ENCODE measurements at places on chromosomes 1 and 21.

DNA sequence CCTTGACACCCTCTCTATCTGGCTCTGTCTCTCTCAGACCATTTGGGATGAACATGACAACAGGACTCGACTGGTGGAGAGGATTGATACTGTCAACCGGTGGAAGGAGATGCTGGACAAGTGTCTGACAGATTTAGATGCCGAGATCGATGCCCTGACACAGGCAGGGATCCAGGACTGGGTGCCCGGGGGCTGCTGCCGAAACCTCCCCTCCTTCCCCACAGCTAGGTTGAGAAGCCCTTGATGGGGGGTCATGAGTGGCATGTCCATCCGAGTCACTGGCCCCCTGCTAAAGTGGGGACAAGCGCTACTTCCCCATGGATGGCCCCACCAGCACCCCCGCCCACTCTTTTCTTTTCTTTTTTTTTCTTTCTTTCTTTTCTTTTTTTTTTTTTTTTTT is 1.2 kb downstream of the TEKT2 start:
- DNase-seq = no peak

- no peak for DNase-seq
These were observed 103.8 kb downstream of the POFUT2 start for GRCh38 chr21:45183852-45184251.

- no peak for DNase-seq
These were observed 2.2 kb upstream of the FALEC start for GRCh38 chr1:150513351-150513791.

DNA sequence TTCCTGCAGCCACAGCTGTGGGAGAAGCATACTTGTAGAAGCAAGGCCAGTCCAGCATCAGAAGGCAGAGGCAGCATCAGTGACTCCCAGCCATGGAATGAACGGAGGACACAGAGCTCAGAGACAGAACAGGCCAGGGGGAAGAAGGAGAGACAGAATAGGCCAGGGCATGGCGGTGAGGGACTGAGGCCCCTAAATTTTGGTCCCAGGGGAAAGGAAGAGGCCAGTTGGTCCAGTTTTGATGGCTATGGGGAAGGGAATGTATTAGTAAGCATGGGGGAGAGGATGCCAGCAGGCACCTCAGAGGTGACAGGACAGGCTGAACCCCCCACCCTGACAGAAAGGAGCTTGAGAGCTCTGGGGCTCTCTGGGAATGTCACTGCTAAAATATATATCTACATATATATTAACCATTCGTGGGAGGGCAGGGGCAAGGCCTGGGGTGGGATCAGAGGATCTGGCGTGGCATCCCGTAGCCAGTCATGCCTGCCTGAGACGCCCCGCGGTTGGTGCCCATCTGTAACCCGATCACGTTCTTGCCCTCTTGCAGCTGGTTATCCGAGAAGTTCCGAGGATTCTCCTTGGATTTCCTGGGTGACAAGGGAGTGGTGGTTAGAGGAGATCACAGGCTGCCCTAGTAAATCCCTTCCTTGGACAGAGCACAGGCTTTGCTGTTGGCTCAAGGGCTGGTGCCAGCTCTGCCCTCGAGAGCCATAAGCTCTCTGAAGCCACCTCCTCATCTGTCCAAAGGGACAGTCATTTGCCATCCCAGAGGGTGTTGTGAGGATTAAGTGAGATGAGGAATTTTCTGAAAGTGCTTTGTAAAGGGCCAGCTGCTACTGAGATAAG is 6.7 kb downstream of the TAGLN2 start:
- no peak for DNase-seq

DNA sequence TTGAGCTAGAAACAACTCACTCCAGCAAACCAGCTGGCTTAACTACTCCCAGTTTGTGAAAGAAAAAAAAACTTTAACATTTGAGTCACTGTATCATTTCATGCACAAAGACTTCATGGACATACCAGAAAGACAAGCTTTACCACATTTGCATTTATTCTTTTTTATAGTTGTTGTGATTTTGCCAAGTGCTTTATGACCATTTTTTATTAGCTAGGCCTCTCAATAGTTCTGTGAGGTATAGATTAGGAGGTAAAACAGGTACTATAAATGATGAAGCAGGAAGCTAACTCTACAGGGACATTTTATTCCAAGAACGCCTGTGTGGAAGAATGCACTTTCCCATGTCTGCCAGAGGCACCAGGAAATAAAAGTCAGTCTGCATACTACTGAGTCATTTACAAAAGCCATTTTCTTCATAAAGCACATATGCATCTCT is 8.2 kb upstream of the DENND1B start:
- no peak for DNase-seq

DNA sequence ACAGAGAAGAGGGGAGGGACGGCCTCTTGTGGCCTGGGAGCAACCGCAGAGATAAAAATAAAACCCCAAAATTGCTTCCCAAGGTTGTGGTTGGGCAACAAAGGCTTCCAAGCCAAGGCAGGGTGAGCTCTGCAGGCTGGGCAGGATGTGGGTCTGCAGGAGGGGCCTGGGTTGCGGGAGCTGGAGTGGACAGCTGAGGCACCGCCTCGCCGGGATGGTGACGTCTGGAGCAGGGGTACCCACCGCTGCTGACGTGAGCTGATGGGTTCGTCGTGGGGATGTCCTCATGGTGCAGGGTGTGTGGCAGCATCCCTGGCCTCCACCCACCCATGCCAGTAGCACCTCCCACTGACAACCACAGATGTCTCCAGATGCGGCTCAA is 3.7 kb downstream of the AURKAIP1 start:
- peak; percentile 44 for DNase-seq

DNA sequence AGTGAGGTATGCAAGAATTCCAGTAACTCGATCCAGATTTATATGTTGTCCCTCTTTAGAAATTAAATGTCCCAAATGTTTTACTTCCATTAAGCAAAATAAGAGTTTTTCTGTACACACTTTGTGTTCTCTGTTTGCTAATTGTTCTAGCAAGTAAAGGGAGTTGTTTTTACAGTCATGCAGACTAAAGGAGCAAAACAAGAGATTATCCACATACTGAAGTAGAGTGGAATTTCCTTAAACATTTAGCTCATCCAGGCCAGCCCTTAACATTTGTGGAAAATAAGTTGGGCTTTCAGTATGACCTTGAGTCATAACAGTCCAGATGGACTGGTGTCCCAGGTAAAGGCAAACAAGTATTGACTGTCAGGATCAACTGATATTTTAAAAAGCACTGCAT is 44.1 kb upstream of the TINAGL1 start:
- no peak for DNase-seq

GRCh38 chr21:34946385-34946840 is 102.7 kb downstream of the RUNX1 start:
- DNase-seq = no peak

DNA sequence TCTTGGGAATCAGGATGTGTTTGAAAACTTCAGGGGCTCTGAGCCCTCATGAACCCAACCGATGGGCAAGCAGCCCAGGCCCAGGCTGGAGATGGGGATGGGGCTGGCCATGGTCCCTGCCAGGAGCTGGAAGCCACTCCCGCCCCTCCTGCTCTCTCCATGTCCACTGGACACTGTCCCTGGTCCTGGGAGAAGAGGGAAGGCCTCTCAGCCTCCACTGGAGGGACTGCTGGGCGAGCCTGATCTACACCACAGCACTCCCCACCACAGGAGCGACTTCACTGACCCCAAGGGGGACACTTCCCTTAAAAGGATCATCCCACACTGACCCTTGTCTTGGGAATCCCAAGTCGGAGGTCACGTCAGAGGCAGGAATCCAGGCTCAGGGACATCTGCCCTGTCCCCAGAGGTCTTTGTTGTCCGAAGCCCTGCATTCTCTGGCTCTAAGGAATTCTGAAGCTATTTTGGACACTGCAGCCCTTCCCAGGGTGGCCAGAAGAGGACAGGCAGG is 16.9 kb upstream of the COL18A1 start:
- no peak for DNase-seq

- no peak for DNase-seq
These were observed 1.4 kb downstream of the TENT5B start for GRCh38 chr1:27011058-27011764.

- no peak for DNase-seq
These were observed 292.1 kb upstream of the VAMP3 start for GRCh38 chr1:7478809-7479499.

GRCh38 chr1:22969304-22969709 is 3.4 kb downstream of the LACTBL1 start:
- DNase-seq = no peak

- no peak for DNase-seq
These were observed 90.7 kb downstream of the EPHB2 start for GRCh38 chr1:22801347-22801746.

GRCh38 chr1:200415227-200415626 is 5.4 kb upstream of the ZNF281 start:
- DNase-seq = no peak

GRCh38 chr1:75953461-75953860 is 21.3 kb upstream of the ASB17 start:
- no peak for DNase-seq

- no peak for DNase-seq
These were observed 45.2 kb downstream of the SYF2 start for GRCh38 chr1:25187077-25187476.

- DNase-seq = no peak
These were observed 18.6 kb downstream of the TAL1 start for GRCh38 chr1:47213230-47213963.

GRCh38 chr1:230266456-230266855 is 159.7 kb downstream of the PGBD5 start:
- DNase-seq = no peak

GRCh38 chr21:22224261-22224660 is 1226.1 kb downstream of the NCAM2 start:
- no peak for DNase-seq

DNA sequence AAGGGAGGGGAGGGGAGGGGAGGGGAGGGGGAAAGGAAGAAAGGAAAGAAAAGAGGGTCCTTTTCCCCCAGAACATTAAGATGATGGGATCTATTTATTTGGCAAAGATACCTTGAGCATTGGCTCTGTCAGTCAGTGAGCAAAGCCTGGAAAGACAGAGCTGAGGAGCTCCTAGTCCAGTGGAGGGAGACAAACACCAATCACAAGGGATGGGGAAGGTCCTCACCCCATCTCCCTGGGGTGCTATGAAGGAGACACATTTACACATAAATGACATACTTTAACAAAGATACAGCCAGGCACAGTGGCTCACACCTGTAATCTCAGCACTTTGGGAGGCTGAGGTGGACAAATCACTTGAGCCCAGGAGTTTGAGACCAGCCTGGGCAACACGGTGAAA is 154.9 kb upstream of the TIAM1 start:
- DNase-seq = no peak

GRCh38 chr1:115495625-115496024 is 146.1 kb upstream of the VANGL1 start:
- DNase-seq = no peak

DNA sequence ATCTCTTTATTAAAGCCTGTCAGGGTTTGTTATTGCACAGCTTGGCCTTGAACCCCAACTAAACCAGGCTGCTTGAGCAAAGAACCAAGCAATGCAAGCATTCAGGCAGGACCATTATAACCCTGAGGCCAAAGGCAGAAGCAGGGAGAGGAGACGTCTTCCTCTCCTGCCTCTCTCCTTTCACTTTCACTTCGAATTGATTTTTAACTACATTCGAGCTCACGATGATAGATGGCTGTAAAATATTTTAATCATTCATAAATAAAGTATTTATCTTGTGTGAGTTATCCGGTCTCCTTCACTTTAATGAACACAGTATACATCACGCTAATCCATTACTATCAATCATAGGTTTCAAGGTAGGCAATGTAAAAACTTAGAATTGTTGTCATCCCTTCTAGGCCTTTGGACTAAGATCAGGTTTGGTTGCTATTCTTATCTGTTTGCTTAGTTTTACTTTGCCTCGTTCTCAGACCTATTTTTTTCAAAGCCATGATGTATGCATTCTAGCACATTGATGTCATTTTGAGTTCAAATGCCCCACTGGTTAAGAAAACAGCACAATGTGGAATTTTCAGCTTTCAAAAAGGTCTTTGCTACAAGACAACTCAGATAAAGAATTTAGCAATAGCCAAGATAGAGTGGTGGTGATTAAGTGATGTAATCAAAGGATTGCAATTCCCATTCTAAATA is 480.2 kb upstream of the RUNX1 start:
- DNase-seq = peak; percentile 44

- peak; percentile 53 for DNase-seq
These were observed 2.7 kb downstream of the PIK3CD start for GRCh38 chr1:9654051-9654833.

DNA sequence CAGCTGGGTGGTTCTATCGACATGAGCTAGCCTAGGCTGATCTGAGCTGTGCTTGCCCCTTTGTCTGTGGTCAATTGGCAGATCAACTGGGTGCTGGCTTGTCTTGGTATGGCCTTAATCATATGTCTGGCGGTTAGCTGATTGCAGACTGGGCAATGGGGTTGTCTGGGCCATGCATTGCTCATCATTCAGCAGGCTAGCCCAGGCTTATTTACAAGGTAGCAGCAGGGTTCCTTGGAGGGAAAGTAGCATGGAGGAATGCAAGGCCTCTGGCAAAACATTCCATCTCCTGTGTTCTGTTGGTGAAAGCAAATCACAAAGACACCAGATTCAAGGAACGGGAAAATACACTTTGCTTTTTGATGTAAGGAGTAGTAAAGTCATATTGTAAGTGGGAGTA is 84.0 kb upstream of the IVNS1ABP start:
- DNase-seq = no peak

DNA sequence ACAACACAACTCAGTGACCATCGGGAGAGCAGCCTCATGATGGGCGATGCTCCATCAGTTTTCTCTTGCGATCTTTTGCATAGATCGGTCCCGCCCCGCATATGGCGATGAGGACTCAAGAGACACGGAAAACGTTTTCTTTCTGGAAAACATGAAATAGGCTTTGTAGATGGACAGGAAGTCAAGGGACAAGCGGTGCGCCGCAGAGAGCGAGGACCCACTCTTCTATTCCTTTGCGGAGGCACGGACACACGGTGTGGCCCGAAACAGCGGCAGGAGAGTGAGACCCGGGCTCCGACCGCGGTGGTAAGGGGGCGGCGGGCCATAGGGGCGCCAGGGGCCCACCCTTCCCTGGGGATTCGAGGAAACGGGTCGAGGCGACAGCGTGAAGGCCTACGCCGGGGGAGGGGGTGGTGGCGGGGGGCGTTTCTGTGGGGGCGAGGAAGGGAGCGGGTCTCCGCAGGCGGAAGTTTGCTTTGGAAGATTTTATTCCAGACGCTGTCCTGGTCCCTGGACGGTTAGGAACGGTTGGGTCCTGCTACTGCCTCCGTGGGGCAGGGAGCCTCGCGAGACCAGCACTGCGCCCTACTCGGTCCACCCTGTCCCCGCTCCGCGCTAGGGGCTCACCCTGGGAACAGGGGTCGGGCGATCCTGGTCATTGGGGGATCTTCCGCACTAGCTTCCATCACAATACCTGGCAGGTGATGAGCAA is 796 bp upstream of the TDRKH start:
- DNase-seq = no peak

GRCh38 chr1:23619299-23620188 is 60.2 kb upstream of the ID3 start:
- peak; percentile 50 for DNase-seq

- no peak for DNase-seq
These were observed 54.0 kb upstream of the LRP8 start for GRCh38 chr1:53381790-53382401.

GRCh38 chr1:227422581-227422980 is 104.3 kb upstream of the CDC42BPA start:
- no peak for DNase-seq

DNA sequence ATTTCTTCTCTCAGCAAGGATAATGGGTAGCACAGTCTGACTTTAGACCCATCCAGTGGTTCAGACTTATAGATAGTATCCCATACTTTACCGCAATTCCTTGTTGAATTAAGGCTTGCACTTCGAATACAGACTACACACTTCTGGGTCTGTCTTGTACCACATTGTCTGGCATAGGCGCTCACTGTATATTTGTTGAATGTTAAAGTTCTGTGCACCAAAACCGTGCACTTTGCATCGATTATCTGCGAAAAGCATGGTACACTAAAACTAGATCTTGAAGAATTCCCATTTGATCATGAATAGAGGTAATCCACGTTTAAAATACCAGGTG is 556 bp upstream of the RYR2 start:
- no peak for DNase-seq

All from activated CD4-positive, alpha-beta T cell treated with anti-CD3 and anti-CD28 coated beads, Interleukin-2, amount 50 U/mL, for 16 hours (primary cell).